ENCODE measurements at places on chromosomes 2 and 18.
A peak's percentile ranks its signal among the peaks of the same experiment; 100 is the strongest.

DNA sequence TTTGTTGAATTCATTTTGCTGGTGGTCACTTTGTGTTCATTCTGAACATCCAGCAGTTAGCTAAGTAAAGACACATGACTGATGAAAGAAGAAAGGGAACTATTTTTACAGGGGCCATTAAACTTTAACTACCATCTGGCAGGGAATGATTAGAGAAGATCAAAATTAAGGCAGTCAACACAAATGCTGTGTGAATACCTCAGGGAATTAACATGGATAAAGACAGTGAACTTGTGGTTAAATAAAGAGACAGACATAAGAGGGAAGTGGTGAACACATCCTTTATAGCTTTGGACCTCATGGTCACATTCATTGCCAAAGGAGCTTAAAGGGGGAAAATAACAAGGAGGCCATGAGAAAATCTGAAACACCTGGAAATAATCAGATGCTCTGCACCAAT, 52.6 kb upstream of the ATP5MC3 start:
- no peak for DNase-seq

- DNase-seq, result peak; percentile 9
Observed at GRCh38 chr2:230319211-230319862, 7.7 kb upstream of the SP140L start.

DNA sequence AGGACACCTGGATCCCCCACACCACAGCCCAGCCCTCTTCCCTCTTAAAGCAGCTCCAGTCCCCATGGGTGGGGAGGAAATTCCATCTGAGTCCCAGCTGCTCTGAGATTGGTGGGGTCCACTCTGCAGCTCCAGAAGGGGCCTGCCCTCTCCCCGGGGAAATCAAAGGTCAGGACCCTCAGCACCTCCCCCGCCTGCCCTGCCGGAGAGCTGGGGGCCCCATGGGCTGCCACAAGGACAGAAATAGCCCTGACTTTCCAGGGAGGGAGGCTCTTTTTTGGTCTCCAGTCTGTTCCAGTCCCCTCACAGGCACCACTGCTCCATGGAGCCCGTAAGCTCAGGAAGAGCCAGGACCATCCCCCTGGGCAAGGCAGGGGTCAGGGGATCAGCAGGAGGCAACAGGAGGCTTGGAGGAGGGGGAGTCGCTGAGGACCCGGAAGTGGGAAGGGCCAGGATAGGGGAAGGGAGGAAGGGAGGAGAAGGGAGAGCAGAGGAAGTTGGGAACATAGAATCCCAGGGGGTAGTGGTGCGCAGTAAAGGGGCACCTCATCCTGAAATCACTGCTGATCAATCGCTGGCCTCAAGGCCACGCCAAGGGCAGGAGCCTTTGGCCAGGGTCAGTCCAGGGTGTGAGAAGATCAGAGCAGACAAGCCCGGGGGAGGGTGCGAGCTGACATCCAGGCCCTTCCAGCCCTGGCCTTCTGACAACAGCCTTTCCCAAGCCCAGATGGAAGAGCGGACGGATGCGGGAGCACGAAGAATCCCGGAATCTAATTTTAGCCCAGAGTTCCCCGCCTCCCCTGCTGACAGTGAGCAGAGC, 7.6 kb downstream of the ADRA2B start:
- no peak for DNase-seq

DNA sequence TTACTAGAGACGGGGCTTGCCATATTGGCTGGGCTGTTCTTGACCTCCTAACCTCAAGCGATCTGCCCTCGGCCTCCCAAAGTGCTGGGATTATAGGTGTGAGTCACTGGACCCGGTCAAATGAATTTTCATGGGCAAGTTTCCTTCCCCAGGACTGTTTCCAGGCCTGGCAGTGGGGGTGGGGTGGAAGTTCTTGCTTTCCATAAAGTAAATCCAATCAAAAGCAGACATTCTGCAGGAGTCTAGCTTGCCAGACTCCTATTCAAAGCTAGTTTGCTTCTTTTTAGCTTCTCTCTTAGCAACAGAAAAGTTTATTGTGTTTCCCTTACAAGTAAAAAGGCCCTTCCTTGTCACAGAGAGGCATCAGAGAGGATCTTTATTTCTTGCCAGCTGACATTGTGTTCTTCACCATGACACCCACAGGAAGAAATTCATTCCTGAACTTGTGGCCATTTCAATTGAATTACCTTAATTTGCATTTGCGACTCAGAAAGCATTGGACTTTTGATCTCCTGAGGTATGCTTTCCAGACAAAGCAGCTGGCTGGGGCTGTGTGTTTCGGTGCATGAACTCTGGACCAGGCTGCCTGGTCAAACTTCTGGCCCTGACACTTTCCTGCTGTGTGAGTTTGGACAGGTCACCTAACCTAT, 37.9 kb downstream of the LYPD1 start:
- no peak for DNase-seq

GRCh38 chr18:62944454-62944853, 229.1 kb downstream of the PHLPP1 start:
- no peak for DNase-seq

DNA sequence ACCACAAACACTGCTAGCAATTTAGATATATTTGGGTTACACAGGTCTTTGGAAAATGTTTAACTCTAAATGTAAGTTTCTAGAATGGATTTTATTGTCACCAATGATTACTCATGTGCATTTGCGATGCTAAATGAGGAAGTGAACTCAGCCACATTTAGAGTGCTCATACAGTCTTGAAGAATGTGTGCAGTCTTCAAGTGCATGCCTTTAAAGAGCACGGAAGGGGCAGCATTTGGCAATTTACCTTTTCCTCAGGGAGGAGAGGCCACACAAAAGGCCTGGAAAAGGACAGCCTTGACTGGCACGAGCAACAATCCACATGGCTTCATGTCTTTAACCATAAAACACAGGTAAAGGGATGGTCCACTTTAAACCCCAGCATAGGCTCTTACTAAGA, 78.5 kb upstream of the STK17B start:
- DNase-seq, result no peak

GRCh38 chr2:130346741-130347066, 4.0 kb downstream of the IMP4 start:
- no peak for DNase-seq

DNA sequence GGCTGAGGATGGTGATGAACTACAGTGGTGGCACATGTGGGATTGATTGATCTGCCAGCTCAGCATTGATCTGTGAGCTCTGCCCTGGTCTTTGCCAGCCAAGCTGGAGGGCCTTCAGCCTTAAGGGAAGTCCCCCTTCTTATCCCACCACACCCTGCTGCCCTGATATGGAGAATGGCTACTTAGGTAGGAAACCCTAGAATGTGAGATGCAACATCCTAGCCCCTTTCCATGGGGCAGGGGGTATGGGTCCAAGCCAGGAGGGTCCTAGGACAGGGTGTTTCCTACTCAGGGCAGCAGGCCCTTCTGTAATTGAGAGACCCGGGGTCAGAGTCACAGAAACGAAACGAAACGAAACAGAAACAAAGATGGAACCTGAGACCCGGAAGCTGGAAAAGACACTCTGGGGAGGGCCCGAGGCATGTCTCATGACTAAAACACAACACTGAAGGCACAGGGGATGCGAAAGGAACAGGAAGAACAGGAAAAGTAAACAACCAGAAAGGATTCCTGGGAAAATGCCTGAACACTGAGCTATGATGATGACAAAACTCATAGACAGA, 16.9 kb upstream of the SULT1C2 start:
- no peak for DNase-seq

DNA sequence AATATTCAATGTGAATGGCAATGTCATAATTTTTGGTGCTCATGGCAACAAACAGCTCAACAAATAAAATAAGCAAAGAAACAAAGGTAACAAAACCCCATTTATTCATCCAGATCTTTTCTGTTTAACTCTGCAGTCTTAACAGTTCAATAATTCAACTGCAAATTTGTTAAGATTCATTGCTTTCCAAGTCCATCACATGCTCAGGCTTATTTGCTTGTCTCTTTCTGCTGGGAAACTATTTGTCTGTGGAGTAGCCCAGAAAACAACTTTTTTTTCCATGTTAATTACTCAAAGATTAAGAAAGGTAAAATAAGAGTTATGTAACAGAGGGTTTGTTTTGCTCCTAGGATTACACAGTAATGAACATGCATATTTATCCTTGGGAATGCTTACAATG, 92.6 kb upstream of the PNPT1 start:
- no peak for DNase-seq

GRCh38 chr2:208320686-208321085, 54.6 kb downstream of the PIKFYVE start:
- no peak for DNase-seq

DNA sequence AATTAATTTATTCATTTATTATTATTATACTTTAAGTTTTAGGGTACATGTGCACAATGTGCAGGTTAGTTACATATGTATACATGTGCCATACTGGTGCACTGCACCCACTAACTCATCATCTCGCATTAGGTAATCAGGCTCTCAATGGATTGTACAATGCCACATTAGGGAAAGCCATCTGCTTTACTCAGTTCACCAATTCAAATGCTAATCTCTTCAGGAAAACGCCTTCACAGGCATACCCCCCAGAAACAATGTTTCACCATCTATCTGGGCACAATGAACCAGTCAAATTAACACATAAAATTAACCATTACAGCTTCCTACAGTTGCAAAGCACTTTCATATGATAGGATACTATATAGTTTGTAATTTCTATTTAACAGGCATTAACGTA, 84.8 kb upstream of the DNAJC10 start:
- no peak for DNase-seq

- no peak for DNase-seq
Observed at GRCh38 chr2:138030459-138030858, 66.2 kb downstream of the HNMT start.

- DNase-seq, result no peak
Observed at GRCh38 chr2:157075924-157076323, 181.6 kb upstream of the GALNT5 start.

GRCh38 chr2:216194013-216194412, 84.9 kb downstream of the XRCC5 start:
- DNase-seq, result no peak

DNA sequence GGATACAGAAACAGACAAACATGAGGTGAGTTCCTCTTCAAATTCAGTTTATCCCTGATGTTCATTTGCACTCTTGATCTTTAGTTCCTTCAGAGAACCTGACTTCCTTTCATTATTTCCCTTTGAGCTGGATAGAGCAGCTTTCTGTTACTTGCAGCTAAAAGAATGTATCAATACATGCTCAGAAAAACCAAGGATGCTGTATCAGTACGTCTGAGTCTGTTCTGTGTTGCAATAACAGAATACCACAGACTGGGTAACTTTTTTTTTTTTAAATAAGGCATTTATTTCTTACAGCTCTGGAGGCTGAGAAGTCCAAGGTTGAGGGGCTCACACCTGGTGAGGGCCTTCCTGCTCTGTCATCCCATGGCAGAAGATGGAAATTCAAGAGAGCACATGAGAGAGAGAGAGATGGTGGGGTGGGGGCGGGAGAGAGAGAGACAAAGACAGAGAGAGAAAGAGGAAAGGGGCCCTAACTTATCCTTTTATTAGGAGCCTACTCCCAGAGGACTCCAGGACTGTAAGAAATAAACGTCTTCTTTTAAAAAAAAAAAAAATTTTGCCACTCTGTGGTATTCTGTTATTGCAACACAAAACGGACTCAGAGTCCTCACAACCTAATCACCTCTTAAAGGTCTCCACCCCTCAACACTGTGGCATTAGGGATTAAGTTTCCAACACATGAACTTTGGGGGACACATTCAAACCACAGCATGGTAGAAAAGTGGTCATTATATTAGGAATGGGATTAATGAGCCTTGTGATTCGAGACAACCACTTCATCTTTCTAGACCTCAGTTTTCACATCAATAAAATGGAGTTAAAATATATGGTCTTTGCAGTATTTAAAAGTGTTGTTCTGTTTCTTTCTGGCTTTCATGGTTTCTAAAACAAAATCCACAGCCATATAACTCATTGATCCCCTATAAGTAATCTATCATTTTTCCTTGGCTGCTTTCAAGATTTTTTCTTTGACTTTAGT, 18.4 kb upstream of the SELENOI start:
- DNase-seq, result no peak

DNA sequence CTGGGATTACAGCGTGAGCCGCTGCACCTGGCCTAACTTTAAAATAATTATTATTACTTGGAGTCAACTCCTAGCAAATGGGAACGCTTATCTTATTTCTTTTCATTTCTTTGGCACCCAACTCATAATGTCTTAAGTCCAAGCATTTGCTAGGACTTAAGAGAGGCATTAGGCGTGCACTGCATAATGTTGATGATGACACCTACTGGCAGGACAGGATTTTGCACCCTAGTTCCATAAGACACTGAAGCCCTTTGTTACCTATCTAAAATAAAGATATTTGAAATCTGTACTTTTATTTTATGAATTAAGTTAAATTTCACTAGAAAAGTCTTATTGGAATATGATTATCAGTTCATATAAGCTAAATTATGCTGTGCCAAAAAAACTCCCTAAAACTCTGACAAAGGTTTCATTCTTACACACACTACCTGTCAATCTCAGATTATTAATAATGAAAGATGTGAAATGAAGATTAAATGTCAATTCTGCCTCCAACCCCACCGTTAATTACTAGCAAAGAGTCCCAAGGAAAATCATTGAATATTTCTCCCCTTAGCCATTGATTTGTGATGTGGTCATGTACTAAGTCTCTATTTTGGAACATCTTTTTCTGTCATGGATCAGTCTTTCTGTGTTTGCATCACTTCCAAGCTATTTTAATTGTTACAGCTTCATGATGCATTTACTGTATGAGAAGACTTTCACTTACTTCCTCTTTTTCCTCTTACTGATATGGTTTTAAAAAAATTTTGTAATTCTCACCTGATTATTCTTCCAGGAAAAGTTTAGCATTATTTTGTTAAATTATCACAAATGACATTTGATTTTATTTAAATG, 12.7 kb upstream of the CDH2 start:
- DNase-seq, result no peak

GRCh38 chr2:72117029-72117428, 30.6 kb downstream of the CYP26B1 start:
- no peak for DNase-seq

DNA sequence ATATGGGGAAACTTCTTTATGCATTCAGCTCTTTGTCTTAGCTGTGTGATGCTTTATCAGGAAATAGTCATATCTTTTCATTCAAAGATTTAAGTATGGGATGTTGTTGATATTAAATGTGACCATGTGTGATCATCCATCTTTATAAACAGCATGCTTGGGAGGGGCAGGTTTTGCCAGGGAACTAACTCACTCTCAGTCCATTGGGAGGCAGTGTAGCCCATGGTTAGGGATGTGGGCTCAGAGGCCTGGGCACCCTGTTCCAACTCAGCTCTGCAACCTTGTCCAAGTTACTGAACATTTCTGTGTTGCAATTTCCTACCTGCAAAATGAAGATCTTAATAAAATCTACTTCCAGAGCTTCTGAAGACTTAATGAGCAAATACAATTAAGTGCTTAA, 92.0 kb upstream of the BCL2L11 start:
- no peak for DNase-seq

DNA sequence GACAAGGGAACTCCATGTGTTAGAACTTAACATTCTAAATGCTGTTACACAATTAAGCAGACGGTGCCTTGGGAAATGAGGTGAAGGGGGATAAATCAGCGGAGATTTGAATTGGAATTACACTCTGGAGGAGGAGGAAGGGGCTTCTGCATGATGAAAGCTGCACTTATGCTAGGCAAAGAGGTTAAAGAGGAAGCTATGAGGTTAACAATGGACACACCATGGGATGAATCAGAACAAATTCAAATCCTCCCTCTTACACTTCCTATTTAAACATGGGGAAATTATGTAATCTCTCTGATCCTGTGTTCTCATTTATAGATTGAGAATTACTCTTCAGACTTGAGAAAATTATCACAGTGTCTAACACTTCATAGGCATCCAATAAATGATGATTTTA, 121.5 kb upstream of the SIX2 start:
- no peak for DNase-seq

GRCh38 chr18:75658330-75658729, 230.8 kb upstream of the SMIM21 start:
- no peak for DNase-seq

GRCh38 chr2:46326231-46326980, 29.2 kb downstream of the EPAS1 start:
- no peak for DNase-seq
